ENCODE measurements at places on chromosomes 4 and X.
A peak's percentile ranks its signal among the peaks of the same experiment; 100 is the strongest.

DNA sequence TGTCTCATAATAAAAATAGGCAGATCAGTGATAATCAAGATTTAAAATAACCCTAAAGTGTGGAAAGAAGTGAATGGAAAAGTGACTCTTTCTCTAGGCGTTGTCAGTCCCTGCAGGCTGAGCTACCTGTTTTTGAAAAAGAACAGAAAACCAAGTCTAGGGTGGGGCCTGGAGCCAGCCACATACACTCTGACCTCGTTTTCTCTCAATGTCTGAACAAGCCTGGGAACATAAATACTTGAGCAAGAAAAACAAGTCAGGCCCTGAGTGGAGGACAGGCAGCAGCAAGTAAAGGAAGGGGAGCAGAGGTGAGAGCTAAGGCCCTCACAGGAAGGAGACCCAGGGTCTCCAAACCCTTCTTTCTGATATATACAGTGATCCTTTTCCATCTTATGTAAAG lies 91.7 kb upstream of the HPF1 start:
- no peak for DNase-seq

DNA sequence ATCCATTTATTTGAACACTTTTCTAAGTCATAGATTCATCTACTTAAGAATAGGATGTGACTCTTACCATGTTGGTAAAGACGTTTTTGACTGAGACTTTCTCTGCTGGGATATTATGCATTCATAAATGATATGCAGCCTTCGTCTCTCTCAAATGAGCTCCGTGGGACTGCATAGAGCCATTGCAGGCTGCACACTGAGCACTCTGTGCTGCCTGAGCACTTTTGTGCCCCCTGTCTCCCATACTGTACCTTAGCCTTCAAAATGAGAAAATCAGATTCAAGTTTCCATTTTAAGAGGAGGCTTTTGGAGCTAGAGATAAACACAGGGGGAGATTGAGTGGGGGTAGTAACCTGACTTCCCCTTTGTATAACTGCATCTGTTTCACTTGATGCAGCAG lies 433.6 kb downstream of the ZIC3 start:
- DNase-seq, result no peak

GRCh38 chr4:55077577-55077976 lies 47.8 kb downstream of the KDR start:
- DNase-seq, result no peak

DNA sequence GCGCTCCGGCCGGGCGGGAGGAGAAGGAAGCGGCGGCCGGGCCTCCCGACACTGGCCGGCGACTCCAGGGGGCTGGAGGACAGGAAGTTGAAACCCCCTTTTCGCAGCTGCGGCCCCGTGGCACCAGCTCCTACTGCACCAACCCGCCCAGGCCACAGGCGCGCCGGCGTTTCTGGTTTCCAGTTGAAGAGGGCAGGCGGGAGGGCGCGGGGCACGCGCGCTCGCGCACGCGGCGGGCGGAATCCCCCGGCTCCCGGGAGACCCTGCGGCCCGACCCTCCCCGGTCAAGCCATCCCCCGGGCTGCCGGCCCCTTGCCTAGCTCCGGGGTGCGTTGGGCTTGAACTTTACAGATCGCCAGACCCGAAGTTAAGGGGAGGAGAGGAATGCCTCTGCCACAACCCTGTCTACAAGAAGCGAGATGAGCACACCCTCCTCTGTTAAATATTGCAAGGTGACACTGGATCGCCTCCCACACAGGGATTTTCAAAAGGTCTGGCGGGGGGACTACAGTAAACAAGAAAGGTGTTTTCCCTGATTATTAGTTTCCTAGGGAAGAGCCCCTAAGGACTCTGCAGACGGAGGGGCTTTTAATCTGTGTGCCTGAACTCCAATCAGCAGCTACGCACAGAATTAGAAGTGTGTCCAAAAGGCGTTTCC lies 1.4 kb downstream of the ELOVL6 start:
- DNase-seq, result peak; percentile 65

DNA sequence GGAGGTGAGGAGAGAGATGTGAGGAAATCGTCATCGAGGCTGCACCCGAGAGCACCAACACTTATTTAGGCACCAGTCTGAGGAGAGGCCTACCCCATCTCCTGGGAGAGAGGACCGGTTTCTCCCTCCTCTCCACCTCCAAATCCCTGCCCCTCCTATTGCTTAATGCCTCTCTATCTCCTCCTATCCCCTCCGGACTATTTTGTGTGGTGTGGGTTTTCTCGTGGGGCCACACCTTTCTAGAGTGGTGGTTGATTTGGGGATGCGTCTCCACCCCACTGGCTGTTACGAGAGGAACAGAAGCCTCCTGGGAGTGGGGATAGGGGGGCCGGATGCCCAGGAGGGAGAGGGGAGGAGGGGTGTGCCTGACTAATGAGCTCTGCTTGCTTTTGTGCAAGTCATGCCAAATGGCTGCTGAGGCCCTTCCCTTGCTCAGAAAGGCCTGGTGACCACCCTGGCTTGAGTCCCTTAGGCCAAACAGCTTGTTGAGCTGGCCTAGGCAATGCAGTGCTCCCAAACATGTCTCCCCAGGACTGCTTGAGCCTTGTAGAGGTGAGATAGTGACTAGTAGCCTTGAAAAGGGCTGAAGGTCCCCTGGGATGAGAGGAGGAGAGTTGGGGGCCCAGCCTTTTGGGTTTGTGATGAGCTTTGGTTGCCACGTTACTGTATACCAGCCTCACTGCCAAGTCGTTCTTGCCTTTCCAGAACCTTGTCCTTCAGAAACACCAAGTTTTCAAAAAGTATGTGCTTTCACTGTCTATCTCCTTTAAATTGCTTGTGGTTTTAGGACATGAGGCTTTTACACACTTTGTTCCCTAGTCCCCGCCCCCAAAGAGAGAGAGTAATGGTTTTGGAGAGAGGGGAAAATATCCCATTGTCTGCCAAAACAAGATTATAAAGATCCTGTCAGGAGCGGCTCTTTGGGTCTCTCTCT lies 1.2 kb downstream of the MSN start:
- peak; percentile 53 for DNase-seq

- no peak for DNase-seq
Measured at GRCh38 chr4:71212216-71212615, 126.6 kb upstream of the SLC4A4 start.

GRCh38 chr4:78459327-78459726 lies 92.2 kb upstream of the ANXA3 start:
- no peak for DNase-seq

- DNase-seq, result no peak
Measured at GRCh38 chr4:52638717-52639116, 20.4 kb downstream of the USP46 start.

- no peak for DNase-seq
Measured at GRCh38 chrX:24561121-24561520, 86.0 kb downstream of the PCYT1B start.

DNA sequence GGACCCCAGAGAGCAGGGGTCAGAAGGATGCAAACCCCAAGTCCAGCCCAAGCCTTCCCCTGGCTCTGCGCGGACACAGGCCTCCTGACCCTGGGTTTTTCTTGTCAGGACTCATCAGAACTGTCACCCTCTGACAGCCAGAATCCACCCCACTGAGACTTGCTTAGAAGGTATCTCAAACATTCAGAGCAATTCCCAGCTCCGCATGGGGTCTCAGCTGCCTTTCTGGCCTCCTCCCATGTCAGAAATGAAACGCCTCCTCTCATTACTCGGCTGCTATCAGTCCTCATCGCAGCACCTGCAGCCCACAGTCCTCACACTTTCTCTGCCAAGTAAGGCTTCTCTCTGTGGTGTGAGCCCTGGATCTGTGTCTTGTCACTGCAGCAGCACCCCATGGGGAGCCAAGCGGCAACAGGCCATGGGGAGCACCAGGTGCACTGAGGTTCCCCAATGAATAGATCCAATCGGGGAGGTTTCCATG lies 97.8 kb downstream of the WFS1 start:
- DNase-seq, result no peak

- DNase-seq, result no peak
Measured at GRCh38 chrX:13540602-13541001, 28.8 kb upstream of the EGFL6 start.

DNA sequence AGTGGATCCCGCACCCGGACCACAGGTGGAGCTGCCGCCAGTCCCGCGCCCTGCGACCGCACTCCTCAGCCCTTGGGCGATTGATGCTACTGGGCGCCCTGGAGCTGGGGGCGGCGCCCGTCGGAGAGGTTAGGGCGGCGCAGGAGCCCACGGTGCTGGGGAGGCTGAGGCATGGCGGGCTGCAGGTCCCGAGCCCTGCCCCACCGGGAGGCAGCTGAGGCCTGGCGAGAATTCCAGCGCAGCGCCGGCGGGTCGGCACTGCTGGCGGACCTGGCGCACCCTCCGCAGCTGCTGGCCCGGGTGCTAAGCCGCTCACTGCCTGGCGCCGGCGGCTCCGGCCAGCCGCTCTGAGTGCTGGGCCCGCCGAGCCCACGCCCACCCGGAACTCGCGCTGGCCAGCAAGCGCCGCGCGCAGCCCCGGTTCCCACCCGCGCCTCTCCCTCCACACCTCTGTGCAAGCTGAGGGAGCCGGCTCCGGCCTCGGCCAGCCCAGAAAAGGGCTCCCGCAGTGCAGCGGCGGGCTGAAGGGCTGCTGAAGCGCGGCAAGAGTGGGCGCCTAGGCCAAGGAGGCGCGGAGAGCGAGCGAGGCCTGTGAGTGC lies 1256.5 kb downstream of the STIM2 start:
- DNase-seq, result no peak

- DNase-seq, result no peak
Measured at GRCh38 chrX:54978448-54978847, 15.5 kb downstream of the PFKFB1 start.

GRCh38 chrX:12701628-12702027 lies 89.6 kb upstream of the PRPS2 start:
- DNase-seq, result peak; percentile 38

- no peak for DNase-seq
Measured at GRCh38 chrX:120790118-120790517, 85.5 kb downstream of the CT47B1 start.

- no peak for DNase-seq
Measured at GRCh38 chrX:121649417-121649816, 602.0 kb downstream of the GLUD2 start.

DNA sequence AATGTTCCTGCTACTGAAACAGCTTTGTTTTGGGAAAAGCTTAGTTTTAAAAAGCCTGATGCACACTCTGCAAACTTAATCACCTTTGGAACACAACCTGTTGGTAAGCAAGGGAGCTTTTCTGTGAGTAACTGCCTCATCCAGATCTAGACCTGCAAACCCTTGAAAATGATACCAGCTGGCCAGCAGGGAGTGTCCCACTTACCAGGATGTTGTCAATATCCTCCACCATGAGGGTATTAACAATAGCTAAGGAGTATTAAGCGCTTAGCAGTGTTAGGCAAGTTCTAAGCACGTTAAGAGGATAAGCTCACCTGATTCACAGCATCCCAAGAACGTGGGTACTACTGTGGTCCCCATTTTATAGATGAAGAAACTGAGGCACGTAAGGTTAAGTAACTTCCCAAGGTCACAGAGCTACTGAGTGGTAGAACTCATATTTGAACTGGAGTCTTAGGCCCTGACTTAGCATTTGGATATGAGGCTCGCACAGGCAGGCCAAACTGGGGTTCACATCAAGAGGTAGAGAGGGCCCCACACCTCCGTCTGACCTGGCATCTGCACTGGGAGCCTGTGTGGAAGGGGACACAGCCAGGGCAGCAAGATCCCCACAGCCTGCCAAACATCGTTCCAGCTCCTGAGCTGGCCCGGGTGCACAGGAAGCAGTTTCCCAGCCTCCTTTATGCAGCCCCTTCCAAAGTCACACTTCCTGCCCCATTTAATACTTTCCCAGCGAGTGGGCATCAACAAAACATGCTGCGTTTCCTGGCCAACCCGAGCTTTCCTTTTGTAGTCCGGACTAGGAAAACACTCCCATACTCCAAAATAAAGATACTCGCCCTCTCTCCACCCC lies 32.7 kb downstream of the IRF2 start:
- no peak for DNase-seq

- DNase-seq, result no peak
Measured at GRCh38 chr4:37322122-37322521, 77.6 kb downstream of the NWD2 start.

DNA sequence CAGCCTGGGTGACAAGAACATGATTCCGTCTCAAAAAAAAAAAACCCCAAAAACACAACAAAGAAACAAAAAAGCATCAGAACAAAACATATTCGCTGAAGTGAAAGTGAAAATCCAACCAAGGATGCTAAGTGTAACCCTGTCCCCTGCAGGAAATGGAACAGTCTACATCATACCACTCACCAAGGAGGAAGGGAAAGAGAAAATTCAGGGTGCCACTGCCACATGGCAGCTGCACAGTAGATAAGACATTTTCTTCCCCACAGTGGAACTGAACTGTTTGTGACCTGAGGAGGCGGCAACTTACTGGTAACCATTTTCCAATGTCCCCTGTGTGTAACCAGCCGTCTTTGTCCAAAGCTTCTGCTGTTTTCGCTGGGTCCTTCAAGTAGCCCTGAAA lies 28.2 kb upstream of the CENPU start:
- DNase-seq, result peak; percentile 20

- no peak for DNase-seq
Measured at GRCh38 chr4:142407596-142407995, 438.5 kb downstream of the INPP4B start.

DNA sequence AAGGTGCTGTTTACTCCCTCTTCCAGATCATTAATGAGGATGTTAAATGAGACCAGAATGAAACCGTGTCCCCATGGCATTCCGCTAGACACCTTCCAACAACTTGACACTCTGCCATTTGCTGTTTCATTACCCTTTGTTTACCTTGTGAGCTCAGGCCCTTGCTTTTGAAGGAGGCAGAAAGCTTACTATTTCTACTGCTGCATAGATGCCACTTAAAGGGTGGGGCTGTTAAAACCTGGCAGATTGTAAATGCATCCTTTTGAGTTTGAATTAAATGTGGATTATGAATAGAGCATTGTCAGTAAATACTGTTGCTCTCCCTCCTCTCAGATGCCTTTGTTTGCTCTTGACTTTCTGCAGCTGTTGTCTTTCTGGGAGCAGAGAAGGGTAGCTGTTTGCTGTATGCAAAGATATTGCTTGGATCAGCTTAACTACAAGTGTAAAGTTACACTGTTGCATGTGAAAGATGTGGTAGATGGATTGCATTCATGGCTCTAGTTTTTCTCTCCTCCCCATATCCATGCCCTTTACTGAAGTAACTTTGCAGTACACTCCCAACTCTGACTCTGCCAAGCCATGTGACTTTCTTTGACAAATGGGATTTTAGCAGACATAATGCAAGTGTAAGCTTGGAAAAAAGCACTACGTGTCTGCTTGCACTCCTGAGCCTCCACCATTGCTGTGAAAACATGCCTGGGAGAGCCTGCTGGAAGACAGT lies 75.0 kb upstream of the DHX15 start:
- no peak for DNase-seq

DNA sequence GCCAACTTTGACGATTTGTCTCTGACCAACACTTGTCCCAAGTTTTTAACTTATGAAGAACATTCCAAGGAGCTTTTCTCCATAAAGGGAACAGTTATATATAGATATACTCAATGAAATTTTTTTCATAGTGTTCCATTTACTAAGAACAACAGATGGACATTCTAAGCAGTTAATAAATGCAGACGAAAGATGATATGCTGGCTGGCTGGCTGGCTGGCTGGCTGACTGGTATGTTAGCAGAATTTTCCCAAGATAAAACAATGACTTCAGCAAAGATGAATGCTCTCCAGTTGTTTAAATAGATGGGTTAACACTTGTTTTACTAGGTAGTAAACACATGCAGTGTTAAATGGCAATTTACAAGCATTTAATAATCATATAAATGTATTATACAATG lies 62.2 kb downstream of the SPANXN3 start:
- DNase-seq, result no peak

Measured in stimulated activated CD4-positive, alpha-beta T cell treated with anti-CD3 and anti-CD28 coated beads, Interleukin-2, amount 100 ng/mL, for 24 hours (primary cell).